Mesenteric fat pad (tissue), 1 donor: ENCODE measurements at places on chromosomes 2 and 18. TPM values are rescaled to one million over a fixed set of nuclear protein-coding genes. Genes with fewer than 3 reads are reported as not detected.

SYT4 gene
- not detected for total RNA-seq

LIPG gene
- total RNA-seq, result 2.2 TPM

FOSL2 gene
- total RNA-seq, result 259 TPM

RAD51AP2 gene
- total RNA-seq, result not detected

CACNB4 gene
- 1.7 TPM for total RNA-seq

CDC42EP3 gene
- 47.6 TPM for total RNA-seq

GALNT5 gene
- not detected for total RNA-seq

RTKN gene
- total RNA-seq, result 11.3 TPM

FAHD2A gene
- total RNA-seq, result 18.5 TPM

KCNE4 gene
- 15.0 TPM for total RNA-seq

MC5R gene
- not detected for total RNA-seq

TSPYL6 gene
- total RNA-seq, result not detected

PAX8 gene
- 5.3 TPM for total RNA-seq

ERFE gene
- 1.5 TPM for total RNA-seq

DOK6 gene
- total RNA-seq, result 1.6 TPM

RNF103 gene
- 19.9 TPM for total RNA-seq

PDE1A gene
- 7.1 TPM for total RNA-seq

ANKRD29 gene
- 11.9 TPM for total RNA-seq

UGT1A8 gene
- not detected for total RNA-seq

KANSL3 gene
- total RNA-seq, result 37.6 TPM

C2orf15 gene
- 0.32 TPM for total RNA-seq

ZNF2 gene
- 2.6 TPM for total RNA-seq

ITGB6 gene
- not detected for total RNA-seq

SLC9A2 gene
- not detected for total RNA-seq

DHRS9 gene
- 2.8 TPM for total RNA-seq

ANKRD23 gene
- total RNA-seq, result 2.8 TPM

CRYGC gene
- not detected for total RNA-seq

ME2 gene
- 40.1 TPM for total RNA-seq

AAK1 gene
- total RNA-seq, result 73.6 TPM

SH3YL1 gene
- total RNA-seq, result 16.7 TPM

CKAP2L gene
- total RNA-seq, result not detected

CAD gene
- total RNA-seq, result 26.0 TPM

SPEG gene
- total RNA-seq, result 4.7 TPM

SIX3 gene
- total RNA-seq, result not detected

GKN2 gene
- total RNA-seq, result not detected

TUBA4B gene
- total RNA-seq, result not detected

TDRD15 gene
- 0.06 TPM for total RNA-seq

CFAP65 gene
- not detected for total RNA-seq

SPDYA gene
- total RNA-seq, result 2.0 TPM

STEAP3 gene
- total RNA-seq, result 15.2 TPM

TRIM43 gene
- not detected for total RNA-seq

HK2 gene
- total RNA-seq, result 46.2 TPM

HOXD12 gene
- total RNA-seq, result not detected

MYL12B gene
- total RNA-seq, result 291 TPM
